ENCODE measurements at places on chromosomes 2 and 18. TPM values are rescaled to one million over a fixed set of nuclear protein-coding genes. Genes with fewer than 3 reads are reported as not detected.

The CAPN14 gene
- total RNA-seq = not detected

The DSG1 gene
- total RNA-seq = not detected

The PDE1A gene
- total RNA-seq = not detected

The RGPD3 gene
- 0.10 TPM for total RNA-seq

Measured in A549 treated with RU486 at 1 μM for 4 hours (cell line).